ENCODE measurements at places on chromosomes 1 and 21.
A peak's percentile ranks its signal among the peaks of the same experiment; 100 is the strongest.

- no peak for DNase-seq
These were observed 148.5 kb upstream of the CHRM3 start for GRCh38 chr1:239237912-239238311.

DNA sequence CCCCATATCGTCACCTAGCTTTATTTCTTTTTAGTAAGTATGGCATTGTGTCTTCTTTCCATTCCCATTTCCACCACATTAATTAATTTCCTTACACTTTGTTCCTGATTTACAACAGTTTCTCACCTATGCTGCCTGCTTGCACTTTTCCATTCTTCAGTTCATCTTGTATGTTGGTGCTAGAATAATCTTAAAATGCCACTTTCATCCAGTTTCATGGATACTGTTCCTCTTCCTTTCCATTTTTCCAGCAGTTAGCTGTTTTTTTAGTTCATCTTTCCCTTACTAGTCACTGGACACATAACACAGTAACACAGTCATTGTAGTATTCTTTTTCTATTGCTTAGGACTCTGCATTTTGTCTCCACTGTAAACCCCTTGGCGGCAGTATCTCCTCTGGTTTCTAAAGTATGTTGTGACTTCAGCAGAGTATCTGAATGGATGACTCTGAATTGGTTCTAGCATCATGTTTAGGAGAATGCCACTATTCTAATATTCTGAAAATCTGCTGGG lies 2.1 kb downstream of the CDC7 start:
- peak; percentile 72 for DNase-seq

DNA sequence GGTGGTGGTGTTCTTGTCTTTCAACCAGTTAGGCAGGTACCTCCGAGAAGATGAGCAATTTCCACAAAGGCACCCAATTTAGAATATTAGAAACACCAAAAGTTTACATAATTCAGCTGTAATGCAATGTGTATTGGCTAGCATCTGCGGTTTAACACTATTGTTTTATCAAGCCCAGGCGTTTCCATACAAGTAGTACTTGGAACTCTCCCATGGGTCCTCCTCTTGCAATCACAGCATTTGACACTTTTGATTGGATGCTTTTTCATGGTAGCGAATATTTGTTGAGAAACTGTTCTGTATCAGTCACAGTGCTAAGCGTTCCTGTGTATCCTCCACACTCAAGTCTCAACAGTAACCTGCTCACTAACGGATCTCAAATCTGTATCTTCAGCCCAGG lies 20.1 kb upstream of the MAP1LC3C start:
- no peak for DNase-seq

DNA sequence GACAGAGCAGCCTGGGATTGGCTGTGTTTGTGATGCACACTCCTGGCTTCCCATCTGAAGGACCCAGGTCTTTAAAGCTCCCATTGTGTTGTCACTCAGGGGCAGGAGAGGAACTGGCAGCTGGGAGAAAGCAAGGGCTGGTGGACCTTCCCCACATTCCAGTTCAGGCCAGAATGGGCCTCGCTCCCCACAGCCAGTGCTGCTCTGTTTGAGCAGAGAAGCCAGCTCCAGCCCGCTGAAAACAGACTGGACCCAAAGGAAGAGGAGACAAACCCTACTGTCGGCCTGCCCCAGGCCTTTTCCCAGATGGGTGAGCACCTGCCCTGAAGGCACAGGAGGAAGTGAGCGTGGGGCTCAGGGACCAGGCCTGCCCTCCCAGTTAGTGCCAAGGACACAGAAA lies 499.4 kb downstream of the NPHP4 start:
- no peak for DNase-seq

- DNase-seq: peak; percentile 90
These were observed 36.9 kb upstream of the HHAT start for GRCh38 chr1:210291786-210292230.

GRCh38 chr1:157781048-157781447 lies 4.1 kb upstream of the FCRL2 start:
- no peak for DNase-seq

DNA sequence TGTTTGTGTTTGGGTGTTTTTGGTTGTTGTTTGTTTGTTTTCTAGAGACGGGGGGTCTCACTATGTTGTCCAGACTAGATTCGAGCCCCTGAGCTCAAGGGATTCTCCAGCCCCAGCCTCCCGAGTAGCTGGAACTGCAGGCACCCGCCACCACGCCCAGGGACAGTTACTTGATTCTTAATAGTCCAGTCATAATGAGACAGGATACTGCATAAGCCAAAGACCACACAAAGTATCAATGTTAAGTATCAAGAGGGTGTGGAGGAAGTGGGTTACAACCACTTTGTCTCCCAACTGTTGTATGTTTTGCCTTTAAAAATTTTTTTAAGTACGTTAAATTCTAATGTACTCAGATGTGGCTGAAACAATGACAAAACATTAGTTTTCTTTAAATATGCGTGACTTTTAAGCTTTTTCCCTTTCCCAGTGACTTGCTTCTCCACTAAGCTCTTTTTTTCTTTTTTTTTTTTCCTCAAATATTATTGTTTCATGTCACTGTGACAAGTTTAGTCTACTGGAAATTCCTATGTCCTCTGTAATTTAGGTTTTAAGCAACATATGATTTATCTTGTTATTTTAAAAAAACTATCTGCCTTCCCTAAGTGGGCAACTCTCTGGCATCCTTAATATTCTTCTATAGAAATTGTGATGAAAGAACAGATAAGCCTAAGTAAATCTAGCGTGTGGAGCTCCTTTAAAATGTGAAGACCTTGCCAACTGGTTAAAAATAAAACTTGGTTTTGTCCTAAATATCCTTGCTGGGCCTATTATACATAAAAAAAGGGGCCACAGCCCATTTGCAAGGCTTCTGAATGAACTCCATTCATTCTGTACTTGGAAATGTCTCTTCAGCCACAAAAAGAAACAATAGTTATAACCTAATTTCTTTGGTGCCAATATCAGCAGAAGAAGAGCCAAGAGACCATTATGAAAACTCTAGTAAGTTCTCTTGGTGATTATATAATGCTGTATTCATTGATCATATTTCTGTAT lies 56.2 kb upstream of the DPH5 start:
- no peak for DNase-seq

- no peak for DNase-seq
These were observed 13.9 kb downstream of the FLVCR1 start for GRCh38 chr1:212871976-212872375.

DNA sequence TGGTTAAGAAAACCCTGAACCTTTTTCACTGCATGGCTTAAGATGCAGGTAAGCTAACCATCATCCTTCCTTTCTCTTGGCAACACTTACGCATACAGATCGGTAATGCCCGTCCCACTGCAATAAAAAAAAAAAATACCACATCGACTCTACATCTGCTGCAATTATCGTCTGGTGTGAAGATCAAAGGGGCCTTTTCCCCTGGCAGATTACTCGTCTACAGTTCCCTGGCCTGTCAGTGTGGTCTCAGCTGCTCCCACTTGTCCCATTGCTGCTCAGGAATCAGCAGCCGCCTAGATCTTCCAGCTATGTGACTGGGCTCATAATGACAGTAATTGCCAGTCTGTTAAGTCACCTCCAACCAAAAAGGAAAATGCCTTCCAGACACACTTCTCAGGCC lies 133.1 kb downstream of the SETD4 start:
- DNase-seq: no peak

DNA sequence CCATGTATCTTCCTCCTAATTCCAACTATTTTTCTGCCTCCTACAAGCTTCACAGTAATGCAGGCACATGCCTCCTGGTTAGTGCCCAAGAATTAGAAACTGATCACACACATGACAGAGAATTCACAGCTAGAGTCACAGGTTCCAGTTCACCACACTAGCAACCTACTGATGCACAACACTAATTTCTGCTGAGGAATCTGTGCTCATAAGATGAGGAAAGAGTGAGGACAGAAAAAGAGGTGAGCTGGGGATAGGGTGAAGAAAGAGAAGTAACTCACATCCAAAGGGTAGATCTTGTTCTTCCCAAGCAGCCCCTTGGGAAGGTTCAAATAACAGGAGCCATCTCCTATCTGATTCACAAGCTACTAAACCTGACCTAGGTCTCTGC lies 61.3 kb downstream of the PUM1 start:
- no peak for DNase-seq

DNA sequence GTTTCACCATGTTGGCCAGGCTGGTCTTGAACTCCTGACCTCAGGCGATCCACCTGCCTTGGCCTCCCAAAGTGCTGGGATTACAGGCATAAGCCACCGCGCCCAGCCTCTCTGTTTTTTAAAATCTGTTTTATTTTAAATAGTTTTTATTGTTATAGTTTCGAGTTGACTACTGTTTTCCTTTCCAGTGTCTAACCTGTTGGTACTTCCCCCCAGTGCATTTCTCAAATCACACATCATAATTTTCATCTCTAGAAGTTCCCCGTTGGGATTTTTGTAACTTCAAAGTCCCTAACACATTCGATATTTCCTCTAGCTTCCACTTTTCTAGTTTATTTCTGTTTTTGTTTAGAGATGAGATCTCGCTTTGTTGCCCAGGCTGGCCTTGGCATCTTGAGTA lies 7.5 kb downstream of the HES4 start:
- DNase-seq: no peak

DNA sequence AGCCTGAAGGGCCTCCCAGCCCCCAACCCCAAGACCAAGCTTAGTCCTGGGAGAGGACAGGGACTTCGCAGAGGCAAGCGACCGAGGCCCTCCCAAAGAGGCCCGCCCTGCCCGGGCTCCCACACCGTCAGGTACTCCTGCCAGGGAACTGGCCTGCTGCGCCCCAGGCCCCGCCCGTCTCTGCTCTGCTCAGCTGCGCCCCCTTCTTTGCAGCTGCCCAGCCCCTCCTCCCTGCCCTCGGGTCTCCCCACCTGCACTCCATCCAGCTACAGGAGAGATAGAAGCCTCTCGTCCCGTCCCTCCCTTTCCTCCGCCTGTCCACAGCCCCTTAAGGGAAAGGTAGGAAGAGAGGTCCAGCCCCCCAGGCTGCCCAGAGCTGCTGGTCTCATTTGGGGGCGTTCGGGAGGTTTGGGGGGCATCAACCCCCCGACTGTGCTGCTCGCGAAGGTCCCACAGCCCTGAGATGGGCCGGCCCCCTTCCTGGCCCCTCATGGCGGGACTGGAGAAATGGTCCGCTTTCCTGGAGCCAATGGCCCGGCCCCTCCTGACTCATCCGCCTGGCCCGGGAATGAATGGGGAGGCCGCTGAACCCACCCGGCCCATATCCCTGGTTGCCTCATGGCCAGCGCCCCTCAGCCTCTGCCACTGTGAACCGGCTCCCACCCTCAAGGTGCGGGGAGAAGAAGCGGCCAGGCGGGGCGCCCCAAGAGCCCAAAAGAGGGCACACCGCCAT lies 21.9 kb upstream of the ARF1 start:
- peak; percentile 20 for DNase-seq

DNA sequence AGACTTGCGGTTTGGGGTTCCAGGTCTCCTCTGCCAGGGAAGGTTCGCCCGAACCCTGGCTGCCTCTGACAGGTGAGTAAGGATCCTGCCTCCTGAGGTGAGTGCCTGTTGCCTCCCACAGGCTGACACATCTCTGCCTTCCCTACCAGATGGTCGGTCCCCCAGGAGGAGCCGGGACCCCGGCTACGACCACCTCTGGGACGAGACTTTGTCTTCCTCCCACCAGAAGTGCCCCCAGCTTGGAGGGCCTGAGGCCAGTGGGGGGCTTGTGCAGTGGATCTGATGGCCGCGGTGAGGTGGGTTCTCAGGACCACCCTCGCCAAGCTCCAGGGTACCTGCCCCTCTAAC lies 7.6 kb downstream of the PERM1 start:
- DNase-seq: no peak

GRCh38 chr1:39754906-39755504 lies 16.1 kb downstream of the OXCT2 start:
- DNase-seq: no peak

DNA sequence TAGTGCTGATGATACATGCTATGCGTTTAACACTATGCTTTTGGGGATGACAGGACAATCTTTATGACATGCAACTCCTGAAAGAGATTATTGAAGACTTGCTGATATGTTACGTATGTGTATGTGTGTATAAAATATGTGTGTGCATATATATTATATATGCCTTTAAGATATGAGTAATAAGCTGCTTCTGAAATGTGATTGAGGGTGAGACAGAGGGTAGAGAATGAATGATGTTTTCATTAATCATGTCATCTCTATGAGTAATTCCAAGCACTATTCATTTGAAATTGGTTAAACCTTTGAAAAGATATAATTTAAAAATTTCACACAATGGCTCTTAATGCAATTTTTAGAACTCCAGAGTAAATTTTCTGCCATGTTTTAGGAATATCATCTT lies 5.8 kb downstream of the BCL9 start:
- no peak for DNase-seq

GRCh38 chr1:32764826-32765569 lies 52.2 kb downstream of the YARS1 start:
- no peak for DNase-seq

GRCh38 chr1:112272101-112272772 lies 123.8 kb upstream of the CTTNBP2NL start:
- DNase-seq: no peak

DNA sequence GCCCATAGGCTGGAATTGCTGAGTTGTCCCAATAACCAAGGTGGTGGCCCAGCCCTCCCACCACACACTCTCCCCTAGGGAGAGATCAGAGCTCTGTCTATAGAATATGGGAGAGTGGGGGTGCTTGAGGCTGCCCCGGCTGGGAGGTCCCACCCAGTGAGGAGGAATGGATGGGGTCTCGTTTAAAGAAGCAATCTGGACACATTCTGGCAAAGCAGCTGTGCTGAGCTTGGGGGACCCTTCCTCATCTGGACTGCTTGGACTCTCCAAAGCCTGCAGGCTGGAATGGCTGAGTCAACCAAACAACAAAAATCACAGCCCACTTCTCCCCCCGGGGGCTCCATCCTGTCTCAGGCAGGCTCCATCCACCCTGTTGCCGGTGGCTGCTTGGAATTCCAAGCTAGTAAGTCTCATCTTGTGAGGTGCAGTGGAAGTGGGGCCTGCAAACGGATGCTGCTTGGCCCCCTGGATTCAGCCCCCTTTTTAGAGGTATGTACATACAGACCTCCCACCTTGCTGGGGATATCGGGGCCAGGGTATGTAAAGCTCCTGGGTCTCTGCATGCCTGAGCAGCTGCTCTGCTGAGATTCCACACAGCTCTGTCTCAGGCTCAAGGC lies 67.1 kb upstream of the FAM78B start:
- DNase-seq: no peak

- DNase-seq: no peak
These were observed 858 bp upstream of the SUSD4 start for GRCh38 chr1:223364685-223365382.

- DNase-seq: no peak
These were observed 140.2 kb upstream of the TIAM1 start for GRCh38 chr21:31484219-31484618.
